HT1080 (cell line): ENCODE measurements at places on chromosomes 5 and 9.

- no peak for DNase-seq
Measured at GRCh38 chr5:2193542-2194235, 311.0 kb upstream of the IRX4 start.

- no peak for DNase-seq
Measured at GRCh38 chr9:116191576-116192415, 38.2 kb downstream of the PAPPA start.

GRCh38 chr9:87698069-87698809, 27.7 kb upstream of the CTSL start:
- DNase-seq, result no peak

DNA sequence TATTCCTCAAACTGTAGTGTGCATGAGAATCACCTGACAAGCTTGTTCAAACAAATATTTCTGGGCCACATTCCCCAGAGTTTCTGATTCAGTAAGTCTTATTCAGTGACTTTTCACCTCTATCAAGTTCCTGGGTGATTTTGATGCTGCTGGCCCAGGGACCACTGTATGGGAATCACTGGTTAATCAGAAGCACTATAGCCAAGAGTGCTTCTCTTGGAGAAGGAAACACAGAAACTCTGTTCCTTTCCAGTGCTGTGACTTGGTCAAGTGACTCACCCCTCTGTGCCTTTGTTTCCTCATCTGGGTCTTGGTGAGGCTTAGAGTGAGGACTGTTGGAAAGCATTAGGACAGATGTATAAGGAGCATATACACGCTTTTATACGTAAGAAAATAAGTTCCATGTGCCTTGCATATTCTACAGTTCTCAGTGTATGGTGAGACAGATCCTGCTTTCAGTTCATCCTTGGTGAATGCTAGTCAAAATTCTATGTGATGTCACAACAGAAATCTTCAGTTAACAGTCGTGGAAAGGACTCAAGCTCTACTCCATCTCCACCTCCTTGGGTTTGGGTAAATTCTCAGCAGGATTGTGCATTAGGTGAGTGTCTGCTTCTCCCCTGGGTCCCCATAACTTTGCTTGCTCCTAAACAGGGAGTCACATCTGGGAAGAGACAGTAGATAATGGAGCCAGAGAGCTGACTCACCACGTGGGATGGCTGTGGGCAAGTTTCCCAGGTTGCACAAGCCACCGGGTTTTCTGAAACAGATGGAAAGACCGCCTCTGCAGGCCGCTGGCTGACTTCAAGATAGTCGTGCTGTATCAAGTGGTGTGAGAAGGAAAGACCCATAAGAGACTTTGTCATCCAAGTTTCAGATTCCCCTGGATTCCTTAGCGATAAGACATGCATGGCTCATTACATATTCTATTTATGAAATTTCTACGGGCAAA, 117.0 kb downstream of the NXNL2 start:
- DNase-seq, result peak; percentile 79

DNA sequence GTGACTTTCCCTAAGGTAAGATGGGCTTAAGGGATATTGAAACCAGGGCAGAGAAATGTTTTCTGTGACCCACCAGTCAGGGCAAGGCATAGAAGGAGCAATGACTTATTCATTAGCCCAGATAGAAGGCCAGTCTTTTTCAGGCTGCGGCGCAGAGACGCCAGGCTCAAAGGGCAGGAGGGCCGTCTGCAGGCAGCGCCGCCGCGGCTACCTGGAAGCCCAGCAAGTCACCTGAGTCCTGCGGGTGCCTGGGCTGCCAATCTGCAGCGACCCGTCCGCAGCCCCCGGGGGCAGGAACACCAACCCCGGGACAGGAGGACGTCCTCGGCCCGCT, 322 bp upstream of the SH3GL2 start:
- DNase-seq, result no peak

GRCh38 chr5:159051421-159052282, 48.1 kb downstream of the EBF1 start:
- DNase-seq, result no peak

DNA sequence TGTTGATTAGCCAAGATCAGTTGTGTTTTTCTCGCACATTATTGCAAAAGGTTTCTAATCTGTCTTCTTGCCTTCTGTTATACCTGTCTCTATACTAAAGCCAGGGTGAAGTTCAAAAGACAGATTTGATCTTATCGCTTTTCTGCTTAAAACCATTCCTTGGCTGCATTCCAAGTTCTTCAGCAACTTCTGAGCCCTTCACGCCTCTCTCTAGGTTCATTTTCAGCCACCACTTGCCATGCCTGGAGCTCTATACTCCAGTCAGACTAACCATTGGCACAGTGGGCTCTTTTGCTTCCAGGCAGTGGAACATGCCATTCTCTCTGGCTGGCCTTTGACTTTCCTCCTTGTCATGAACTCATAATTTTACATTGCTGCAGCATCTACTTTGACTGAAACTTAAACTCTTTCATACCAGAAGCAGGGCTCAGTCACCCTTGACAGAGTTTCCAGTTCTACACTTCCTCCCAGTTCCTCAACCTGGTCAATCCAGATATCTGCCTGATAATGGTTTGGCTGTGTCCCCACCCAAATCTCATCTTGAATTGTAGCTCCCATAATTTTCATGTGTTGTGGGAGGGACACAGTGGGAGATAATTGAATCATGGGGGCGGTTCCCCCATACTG, 114.4 kb downstream of the SLC12A2 start:
- DNase-seq, result no peak

GRCh38 chr5:79628811-79629210, 16.6 kb downstream of the TENT2 start:
- DNase-seq, result no peak

DNA sequence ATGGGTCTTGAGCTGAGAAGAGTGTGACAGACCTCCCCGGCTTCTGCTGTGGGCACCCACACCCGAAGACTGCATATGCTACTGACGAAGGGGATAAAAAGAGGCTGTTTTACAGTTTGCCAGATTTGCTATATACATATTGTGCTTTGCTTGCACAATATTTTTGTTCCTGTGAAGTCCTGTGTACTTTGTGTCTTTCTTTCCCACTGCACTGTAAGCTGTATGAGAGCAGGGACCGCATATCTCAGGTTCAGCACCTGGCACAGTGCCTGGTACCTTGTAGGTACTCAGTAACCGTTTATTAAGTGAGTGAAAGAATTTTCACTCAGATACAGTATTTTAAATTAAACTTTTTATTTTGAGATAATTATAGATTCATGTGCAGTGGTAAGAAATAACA, 8.2 kb upstream of the GARNL3 start:
- DNase-seq, result no peak

- DNase-seq, result no peak
Measured at GRCh38 chr9:84974855-84975254, 305.3 kb downstream of the NTRK2 start.

GRCh38 chr5:80503641-80504040, 15.7 kb downstream of the FAM151B start:
- DNase-seq, result no peak

DNA sequence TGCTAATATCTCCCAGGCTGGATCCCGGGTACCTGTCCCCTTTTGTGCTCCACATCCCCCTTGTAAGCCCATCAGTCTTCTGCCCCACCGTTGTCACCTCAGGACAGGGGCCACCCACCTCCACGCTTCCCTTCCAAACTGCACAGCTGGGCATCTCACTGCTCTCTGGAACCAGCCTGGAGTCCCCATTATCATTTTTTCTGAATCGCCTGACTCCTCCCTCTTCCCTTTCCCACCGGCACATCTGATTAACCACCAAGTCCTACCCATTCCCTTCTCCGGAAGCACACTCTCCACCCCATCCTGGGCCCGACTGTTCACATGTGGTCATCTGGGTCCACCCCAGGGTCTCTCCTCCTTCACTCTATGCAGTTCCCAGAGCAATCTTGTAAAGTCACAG, 53.9 kb downstream of the PSD2 start:
- no peak for DNase-seq

DNA sequence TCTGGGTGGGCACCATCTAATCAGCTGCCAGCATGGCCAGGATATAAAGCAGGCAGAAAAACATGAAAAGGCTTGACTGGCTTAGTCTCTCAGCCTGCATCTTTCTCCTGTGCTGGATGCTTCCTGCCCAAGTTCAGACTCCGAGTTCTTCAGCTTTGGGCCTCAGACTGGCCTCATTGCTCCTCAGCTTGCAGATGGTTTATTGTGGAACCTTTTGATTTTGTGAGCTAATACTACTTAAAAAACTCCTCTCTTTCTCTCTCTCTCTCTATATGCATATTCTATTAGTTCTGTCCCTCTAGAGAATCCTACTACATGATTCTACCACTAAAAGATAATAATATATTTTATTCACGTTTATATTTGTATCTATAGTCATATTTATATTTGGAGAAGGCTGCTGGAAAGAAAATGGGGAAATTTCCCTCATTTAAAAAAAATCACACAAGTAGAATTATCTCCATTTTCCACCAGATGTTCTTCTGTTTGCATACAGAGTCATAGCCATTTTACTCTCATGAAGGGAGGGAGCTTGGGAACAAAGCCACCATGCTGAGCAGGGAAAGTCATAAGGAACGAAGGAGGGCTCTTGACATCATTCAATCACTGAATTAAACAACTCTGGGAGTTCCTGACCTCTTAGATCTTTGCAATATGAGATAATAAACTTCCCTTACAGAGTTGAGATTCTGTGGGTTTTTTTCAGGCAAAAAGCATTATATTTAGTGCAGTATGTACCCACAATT, 1137.4 kb upstream of the CDH18 start:
- no peak for DNase-seq

GRCh38 chr5:164296603-164297080, 791.2 kb downstream of the MAT2B start:
- peak; percentile 12 for DNase-seq

GRCh38 chr9:29806937-29807618, 2233.8 kb upstream of the C9orf72 start:
- DNase-seq, result peak; percentile 47

DNA sequence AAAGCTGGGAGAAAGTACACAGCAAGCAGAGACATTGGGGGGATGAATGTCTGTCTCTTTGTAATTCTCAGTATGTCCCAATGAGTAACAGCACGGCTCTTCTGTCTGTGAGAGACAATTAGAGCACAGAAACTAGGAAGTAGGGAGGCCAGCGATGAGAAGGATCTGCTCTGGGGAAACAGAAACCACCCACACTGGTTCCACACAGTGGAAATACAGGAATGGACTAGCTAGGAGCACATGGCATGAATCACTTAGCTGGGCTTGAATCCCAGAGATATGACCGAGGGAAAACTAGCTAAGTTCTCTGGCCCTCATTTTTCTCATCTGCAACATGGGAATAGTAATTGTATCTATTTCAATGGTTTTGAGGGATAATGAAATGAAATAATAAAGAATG, 895.9 kb downstream of the TLE4 start:
- peak; percentile 17 for DNase-seq

- DNase-seq, result no peak
Measured at GRCh38 chr5:123122273-123122672, 33.2 kb downstream of the PRDM6 start.

DNA sequence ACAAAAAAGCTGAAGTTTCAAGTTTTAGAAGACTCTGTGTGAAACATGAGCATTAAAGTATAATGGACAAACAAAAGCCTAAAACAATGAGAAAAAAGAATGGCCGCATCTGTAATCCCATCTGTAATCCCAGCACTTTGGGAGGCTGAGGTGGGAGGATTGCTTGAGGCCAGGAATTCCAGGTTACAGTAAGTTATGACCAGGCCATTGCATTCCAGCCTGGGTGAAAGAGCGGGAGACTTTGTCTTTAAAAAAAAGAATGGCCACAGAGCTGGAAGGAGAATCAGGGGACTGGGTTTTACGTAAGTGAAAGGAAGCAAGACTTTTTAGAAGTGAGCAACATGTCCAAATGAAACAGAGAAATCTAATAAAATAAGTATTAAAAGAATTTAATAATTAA, 2.6 kb upstream of the ATG10 start:
- DNase-seq, result no peak

- no peak for DNase-seq
Measured at GRCh38 chr5:154797762-154798161, 42.6 kb downstream of the LARP1 start.

GRCh38 chr9:1871626-1872419, 143.3 kb upstream of the SMARCA2 start:
- DNase-seq, result no peak

- no peak for DNase-seq
Measured at GRCh38 chr9:136667940-136668760, 5.4 kb downstream of the EGFL7 start.

DNA sequence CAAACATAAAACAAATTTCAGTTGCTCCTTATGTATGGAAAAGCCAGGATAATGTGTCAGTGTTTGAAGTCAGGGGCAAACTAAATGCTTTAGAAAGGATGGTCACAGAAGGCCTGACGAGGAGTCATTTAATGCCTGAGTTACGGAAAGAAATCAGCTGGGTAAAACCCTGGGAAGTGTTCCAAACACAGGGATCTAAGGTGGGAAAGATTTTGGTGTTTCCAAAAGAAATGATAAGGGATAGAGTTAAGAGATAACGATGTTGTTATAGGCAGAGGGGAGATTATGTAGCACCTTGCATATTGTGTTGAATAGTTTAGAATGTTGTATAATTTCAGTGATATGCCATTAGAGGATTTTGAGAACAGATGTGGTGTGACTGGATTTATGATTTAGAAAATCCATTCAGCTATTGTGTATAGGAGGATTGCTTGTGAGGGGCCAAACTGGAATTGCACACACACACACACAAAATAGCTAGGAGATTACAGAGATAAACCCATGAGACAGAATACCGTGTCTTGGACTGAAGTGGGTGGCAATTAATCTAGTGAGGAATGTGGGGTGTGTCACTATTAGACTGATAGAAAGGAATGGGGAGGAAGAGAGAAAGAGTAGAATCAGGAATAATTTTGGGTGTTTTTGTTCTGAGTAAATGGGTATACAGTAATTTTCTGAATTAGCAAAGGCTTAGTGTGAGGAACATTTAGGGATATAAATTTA, 274.2 kb upstream of the DAB2 start:
- DNase-seq, result no peak

GRCh38 chr5:113000466-113000865, 23.9 kb downstream of the DCP2 start:
- DNase-seq, result peak; percentile 15

- DNase-seq, result no peak
Measured at GRCh38 chr9:4970970-4971641, 14.0 kb upstream of the JAK2 start.

GRCh38 chr5:170681013-170681433, 102.5 kb upstream of the GABRP start:
- DNase-seq, result peak; percentile 40

- peak; percentile 24 for DNase-seq
Measured at GRCh38 chr5:153793699-153794098, 245.0 kb downstream of the FAM114A2 start.

- no peak for DNase-seq
Measured at GRCh38 chr5:10279328-10279727, 28.4 kb downstream of the CMBL start.

- no peak for DNase-seq
Measured at GRCh38 chr5:74639807-74640449, 600 bp downstream of the ENC1 start.

- no peak for DNase-seq
Measured at GRCh38 chr9:135583688-135584011, 22.1 kb downstream of the PAEP start.

DNA sequence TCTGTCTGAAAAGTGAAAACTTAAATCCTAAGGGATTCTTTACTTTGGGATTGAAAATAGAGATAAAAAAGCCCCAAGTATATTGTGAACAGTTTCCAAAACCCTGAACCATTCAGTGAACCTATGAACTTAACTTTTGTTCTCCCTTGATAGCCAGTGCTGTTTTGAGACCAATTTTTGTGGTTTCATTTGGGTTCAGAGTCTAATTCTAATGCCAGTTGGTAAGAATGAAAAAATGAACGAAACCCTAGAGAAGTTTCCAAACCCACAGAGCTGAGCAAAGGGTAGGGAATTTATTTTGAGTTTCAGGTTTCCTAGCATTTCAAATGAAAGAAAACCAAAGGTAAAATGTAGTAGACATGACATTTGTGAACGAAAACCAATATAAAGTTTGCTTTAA, 1366.8 kb downstream of the EFNA5 start:
- DNase-seq, result no peak
